Lung microvascular endothelial cell (primary cell): ENCODE measurements at places on chromosomes 12 and 14.

- no peak for DNase-seq
Observed at GRCh38 chr12:120994059-120994458, 15.7 kb downstream of the HNF1A start.

DNA sequence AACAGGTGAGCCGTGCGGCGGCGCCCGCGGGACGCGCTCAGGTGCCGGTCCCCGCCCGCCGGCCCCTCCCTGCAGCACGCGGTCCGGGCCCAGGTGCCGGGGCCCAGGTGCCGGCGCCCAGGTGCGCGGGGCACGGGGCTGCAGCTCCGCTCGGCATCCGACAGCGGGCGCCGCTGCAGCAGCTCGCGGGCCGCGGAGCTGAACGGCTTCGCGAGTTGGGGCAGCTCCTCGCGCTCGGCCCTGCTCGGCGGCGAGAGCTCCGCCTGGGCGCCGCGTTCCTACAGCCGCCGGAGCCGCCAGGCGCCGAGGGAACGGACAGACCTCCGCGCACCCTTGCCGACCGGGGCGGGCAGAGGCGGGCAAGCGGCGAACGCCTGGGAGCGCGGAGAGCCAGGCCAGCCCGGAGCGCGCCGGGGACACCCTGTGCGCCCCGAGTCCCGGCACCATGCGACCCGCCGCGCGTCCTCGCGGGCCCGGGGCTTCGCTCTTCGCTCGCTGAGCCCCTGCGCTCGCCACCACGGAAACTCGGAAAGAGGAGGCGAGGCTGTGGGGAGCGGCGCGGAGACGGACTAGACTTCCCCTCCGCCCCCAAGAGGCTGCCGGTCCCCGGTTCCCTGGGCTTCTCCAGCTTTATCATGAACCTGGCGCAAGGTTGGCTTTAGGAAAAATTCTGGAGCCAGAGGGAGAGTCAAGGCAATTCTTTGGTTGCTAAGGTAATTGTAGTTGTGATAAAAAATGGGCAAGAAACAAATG, at the start of gene RGS6:
RGS6 (plus strand) TSS at position 201 of the 753 bp plus-strand sequence.
- peak; percentile 8 for DNase-seq

DNA sequence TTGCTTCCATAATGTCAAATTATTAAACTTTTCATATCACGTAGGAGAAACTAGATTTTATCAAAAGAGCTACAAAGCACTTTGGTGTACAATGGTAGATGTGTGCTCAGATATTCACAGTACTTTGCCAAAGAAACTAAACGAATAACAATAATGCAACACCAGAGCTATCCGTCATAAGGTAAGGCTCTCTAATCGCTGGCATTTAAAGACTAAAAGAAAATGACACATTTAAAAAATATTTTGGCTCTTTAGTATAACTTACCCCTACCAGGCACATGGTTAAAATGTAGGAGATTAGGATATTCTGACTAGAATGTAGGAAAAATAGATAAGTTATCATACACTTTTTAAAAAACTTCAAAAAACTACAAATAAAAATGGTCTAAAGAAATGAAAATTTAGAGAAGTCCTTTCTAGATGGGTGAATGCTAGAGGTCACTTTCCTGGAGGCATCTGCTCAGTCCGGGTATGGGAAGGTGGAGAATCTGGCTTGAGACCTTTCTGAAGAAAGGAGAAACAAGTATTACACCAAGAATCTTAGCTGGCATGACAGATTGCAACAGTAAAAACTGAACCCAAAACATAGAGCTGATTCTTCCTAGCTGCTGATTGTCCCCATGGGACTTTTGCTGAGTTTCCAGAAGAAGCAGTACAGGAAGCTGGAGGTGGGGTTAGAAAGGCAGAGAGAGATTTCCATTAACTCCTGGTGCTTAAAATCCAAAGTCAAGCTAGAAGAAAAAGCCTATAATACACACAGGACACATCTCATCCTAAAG, 67.9 kb downstream of the FAR2 start:
- DNase-seq: peak; percentile 17

DNA sequence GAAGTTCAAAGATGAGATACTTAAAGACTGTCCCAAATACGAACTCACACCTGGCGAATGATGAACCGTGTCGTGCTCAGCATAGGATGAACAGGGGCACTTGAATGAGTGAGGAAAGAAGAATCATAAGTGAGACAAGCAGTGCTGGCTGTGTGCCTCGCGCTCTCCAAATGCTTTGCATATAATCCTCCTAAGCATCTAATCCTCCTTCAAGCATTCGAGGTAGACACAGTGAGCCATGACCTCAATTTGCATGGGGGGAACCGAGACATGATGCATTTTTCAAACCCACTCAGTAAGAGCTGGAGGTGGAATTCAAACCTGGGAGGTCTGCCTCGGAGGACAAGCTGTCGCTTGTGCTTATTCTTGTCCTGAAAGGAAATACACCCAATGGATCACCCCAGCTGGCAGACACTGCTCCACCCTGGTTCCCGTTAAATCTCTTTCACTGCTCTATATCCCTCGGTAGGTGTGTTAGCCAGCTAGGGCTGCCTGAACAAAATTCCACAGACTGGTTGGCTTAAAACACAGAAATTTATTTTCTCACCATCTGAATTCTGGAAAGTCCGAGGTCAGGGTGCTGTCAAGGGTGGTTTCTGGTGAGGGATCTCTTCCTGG, 274.0 kb downstream of the SLC15A4 start:
- no peak for DNase-seq

GRCh38 chr14:93862265-93862664, 64.9 kb upstream of the FAM181A start:
- no peak for DNase-seq

- no peak for DNase-seq
Observed at GRCh38 chr12:132077322-132078100, 66.6 kb downstream of the DDX51 start.

GRCh38 chr12:45357539-45358417, 141.9 kb downstream of the ANO6 start:
- DNase-seq: no peak

GRCh38 chr12:126228936-126229335, 1163.7 kb downstream of the AACS start:
- DNase-seq: no peak

DNA sequence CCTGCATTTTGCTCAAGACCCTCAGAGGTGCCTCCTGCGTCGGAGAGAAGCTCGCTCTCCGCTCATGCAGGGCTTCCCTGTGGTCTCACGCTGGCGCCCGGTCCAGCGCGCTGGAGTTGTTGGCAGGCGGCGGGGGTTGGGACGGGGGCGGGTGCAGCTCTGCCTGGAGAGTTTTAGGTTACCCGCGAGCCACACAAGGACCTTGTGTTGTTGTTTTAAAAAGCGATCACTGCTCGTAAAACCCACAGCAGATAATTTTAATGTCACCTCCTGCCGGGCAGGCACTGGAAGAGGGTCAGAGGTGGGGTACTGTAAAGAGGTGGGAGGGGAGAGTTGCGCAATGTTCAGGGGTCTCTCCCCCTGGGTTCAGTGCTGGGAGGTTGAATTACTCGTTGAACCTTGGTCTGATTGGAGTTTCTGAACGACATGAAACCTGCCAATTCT, 850 bp downstream of the SMOC1 start:
- DNase-seq: no peak

GRCh38 chr12:31586728-31587127, 4.2 kb downstream of the DENND5B start:
- no peak for DNase-seq

DNA sequence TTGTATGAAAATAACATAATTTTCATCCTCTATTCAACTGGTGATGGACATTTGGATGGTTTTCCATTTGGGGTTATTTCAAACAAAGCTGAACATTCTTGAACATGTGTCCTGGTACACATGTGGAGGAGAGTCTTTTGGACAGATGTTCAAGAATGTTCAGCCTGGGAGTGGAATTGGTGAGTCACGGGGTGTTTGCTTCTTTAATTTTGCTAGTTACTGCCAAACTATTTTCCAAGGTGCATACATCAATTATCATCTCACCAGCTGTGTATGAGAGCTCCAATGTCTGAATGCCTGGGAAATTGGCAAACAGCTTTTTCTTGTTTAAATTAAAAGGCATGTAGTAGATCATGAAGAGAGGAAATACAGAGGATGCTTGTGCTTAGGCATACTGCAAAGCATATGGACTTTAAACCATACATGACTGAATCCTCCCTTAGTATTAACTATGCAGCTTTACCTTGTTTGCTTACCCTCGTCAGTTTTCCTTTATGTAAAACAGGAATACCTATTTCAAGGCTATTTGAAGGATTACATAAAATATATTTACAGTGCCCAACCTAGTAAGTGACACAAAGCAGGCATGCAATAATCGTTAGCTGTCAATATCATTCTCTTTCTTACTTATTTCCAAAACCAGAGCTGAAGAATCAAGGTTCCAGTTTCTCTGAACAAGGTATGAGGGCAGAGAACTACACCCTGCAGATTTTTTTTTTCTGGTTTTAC, 152.1 kb downstream of the ITPR2 start:
- peak; percentile 30 for DNase-seq

DNA sequence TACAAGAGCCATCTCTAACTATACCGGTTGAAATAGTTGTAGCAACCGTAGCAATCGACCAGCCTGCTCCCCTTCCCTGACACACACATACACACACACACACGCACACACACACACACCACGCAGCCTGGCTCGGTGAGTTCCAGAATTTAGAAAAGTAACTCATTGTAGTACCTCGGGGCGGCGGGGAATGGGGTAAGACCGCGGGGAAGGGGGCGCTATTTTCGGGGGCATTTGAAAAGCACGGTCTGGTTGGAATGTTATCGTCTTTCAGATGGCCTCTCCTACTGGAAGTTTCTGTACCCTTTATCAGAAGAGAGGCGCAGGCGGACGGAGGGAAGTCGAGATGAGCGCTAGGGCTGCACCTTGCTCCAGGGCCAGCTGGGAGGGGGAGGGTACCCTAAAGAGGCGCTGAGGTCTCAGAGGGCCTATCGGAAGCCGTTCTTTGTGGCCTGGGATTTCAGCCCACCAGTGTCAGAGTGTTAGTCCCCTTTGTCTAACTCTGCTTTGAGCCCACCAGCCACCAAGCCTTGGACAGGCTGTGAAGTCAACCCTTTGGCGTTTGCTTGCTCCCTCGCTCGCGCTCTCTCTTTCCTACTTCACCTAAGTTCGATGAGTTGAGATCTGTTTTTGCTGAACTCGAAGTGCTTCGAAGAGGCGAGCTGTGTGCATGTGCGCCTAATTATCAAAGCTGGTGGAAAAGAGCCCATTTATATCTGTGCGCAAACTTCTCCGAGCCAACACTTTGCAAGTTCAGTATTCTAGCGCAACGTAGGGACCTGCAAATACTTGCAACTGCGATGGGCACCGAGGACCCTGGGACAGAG, 837 bp downstream of the COL2A1 start:
- DNase-seq: no peak

DNA sequence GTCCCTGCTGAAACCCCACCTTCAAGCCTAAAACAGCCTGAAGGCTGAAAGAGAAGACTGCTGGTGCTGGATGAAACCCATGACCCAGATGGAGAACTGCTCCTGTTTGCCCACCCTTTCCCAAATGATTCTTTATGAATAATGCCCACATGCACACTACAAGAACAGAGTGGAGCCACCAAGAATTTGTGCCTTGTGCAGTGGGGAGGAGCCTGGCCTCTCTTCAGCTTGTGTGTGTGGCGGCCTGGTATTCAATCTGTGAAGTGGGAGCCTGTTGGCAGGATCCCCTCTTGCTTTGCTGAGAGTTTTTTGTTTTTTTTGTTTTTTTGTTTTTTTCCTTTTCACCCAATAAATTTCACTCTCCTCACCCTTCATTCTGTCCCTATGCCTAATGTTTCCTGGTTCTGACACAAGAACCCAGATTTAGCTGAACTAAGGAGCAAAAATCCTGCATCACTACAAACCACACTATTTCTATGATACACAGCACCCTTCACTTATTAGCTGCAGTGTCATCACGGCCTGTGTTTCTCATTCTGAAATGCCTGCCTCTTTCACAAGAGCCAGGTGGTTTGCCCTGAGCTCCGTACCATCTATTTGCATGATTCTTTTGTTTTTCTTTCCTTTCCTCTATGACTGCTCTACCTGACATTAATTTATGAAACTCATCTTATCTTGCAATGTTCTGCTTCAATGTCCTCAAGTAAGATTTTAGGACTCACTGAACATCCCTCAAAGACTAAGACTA, 585.5 kb upstream of the ATXN7L3B start:
- no peak for DNase-seq

GRCh38 chr12:58537278-58537677, 383.0 kb downstream of the LRIG3 start:
- no peak for DNase-seq

GRCh38 chr14:73771848-73772638, 57.9 kb upstream of the PNMA1 start:
- peak; percentile 46 for DNase-seq

DNA sequence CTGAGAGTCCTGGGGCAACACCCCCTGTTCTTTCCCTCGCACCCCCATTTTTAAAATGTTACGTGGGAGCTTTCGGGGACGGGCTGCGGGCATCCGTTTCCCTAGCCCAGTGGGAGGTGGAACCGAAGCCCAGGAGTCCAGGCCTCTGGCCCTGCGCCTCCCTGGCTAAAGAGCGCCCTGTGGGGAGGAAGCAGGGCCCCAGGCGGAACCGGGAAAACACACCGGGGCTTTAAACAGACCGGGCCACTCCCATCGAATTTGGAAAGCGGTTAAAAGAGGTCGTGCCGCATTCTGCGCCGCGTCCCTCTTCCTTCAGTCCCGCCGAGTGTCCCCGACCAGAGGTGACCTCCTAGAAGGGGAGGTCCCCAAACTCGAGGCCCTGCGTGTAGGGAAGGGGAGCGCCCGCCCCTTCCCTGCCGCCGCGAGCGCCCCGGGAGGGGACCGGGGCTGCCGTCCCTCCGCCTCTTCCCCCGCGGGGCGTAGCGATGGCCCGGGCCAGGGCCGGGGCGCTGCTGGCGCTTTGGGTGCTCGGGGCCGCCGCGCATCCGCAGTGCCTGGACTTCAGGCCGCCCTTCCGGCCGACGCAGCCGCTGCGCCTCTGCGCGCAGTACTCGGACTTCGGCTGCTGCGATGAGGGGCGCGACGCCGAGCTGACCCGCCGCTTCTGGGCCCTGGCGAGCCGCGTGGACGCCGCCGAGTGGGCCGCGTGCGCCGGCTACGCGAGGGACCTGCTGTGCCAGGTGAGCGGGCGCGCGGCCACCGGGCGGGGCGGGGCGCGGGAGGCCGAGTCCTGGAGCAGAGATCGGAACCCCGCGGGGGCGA, at the start of gene HHIPL1:
HHIPL1 (plus strand) TSS at position 407 of the 822 bp plus-strand sequence; CDS start at position 486, 79 bp downstream.
- DNase-seq: peak; percentile 47

GRCh38 chr12:127749416-127749815, 517.6 kb upstream of the TMEM132C start:
- no peak for DNase-seq

DNA sequence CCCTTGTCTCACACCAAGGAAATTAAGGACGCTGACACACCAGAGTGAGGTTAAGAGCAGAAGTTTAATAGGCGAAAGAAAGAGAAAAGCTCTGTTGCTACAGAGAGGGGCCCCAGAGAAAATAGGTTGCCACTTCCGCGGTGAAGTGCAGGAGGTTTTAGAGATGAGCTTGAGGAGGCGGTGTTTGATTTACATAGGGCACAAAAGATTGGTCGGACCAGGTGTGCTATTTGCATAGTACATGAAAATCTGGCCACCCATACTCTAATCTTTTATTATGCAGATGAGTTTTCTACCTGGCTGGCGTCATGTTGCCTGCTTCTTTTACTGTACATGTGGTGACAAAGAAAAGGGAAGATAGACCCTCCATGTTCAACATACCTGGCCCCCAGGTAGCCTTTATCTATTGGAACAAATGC, 23.3 kb upstream of the MYF6 start:
- no peak for DNase-seq

- no peak for DNase-seq
Observed at GRCh38 chr12:26828280-26829073, 4.5 kb downstream of the ITPR2 start.

- DNase-seq: no peak
Observed at GRCh38 chr14:61518403-61518802, 176.9 kb upstream of the HIF1A start.
